HFFc6 (cell line): ENCODE measurements at places on chromosomes 16 and 17. TPM values are rescaled to one million over a fixed set of nuclear protein-coding genes. Genes with fewer than 3 reads are reported as not detected.

ZFP90 gene
- total RNA-seq = 13.5 to 14.6 TPM (median 13.9 TPM) in 3 replicates

HBQ1 gene
- not detected in 3 replicates for total RNA-seq

- H3K27ac ChIP-seq = peak overlapping the region; percentile 52; the same call in 1 of the 2 replicates
- no peaks in the 10 kb centered on the region for H3K36me3 ChIP-seq
- H3K27me3 ChIP-seq = peaks cover 9% of the 10 kb centered on the region
- peaks cover 17% of the 10 kb centered on the region for H3K4me1 ChIP-seq
These were observed 572 bp downstream of the KSR1 start for GRCh38 chr17:27456681-27457359.

- H3K27ac ChIP-seq = no peak overlapping the region
- H3K4me3 ChIP-seq = no peak overlapping the region
- no peaks in the 10 kb centered on the region for H3K36me3 ChIP-seq
- DNase-seq = no peak
These were observed 273.8 kb downstream of the NPIPA8 start for GRCh38 chr16:18062713-18063112.

OR3A3 gene
- total RNA-seq = not detected in 2 replicates

DNA sequence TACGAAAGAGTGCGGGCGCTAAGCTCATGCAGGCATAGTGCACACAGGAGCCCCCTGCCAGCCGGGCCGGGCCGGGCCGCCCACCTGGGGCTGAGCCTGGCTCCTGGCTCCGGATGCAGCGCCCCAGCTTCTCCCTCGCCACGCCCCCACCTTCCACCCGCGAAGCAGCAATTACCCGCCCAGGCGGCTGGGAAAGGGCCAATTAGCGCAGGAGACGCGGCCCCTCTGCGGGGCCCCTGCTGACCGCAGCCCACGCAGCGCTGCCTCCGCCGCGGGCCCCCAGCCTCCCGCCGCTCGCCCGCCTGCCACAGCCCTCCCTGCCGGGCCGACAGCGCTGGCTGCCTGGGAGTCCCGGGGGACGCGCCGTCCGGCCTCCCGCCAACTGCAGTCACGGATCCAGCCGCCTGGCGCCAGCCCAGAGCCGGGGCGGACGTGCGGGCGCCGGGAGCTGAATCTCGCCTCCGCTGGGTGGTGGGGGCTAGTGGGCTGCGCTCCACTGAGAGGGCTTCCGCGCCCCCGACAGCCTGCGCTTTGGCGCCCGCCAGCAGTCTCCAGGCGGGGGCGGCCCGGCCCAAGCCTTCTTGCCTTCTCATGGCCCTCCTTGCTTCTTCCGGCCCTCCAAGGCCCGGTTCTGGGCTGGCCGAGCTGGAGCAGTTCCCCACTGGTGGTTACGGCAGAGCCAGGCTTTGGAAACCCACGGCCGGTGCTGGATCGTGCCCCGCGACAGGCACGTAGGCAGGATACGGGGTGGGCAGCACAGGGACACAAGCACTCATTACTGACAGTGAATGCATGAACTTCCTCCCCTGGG lies 14.9 kb upstream of the CBFB start:
- H3K27me3 ChIP-seq = peaks cover 5% of the 10 kb centered on the region
- DNase-seq = peak; percentile 17
- no peaks in the 10 kb centered on the region for H3K36me3 ChIP-seq
- peak overlapping the region; percentile 59 for H3K4me3 ChIP-seq

DNA sequence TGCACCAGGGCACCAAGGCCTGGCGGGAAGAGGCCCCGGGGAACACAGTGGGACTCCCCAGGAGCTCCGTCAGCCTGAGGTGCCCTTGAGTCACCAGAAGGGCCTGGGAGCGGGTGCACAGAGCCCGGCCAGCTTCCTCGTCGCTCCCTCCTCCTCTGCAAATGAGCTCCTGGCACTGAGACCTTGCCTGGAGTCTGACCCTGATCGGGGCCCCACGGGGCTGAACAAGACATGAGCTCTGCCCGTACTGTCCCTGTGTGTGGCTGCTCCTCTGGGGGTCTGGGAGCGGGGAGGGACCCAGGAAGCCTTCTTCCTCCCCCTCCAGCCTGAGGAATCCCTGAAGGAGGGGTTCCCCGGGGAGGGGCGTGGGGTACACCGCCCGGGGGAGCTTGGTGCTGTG lies 36.4 kb upstream of the SSTR5 start:
- no peaks in the 10 kb centered on the region for H3K4me1 ChIP-seq
- no peak overlapping the region for H3K27ac ChIP-seq
- no peaks in the 10 kb centered on the region for H3K36me3 ChIP-seq
- H3K27me3 ChIP-seq = peaks cover 8% of the 10 kb centered on the region
- no peak overlapping the region for H3K4me3 ChIP-seq
- no peak for DNase-seq

DNA sequence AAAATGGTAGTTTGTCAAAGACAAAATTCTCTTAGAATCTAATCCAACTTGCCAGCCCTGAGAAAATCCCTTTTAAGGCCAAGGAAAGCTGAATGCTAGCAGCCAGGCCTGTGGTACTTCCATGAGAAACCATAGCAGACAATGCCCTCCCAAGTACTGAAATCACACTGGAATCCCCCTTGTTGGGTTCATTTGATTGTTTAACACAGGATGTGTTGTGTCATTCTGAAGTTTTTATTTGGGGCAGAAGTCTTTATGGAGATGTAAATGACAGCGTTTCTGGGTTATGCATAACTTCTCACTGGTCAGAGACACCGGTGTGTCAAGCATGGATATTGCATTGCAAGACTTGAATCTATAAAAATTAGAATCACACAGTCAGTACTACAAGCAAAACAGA lies 6.0 kb upstream of the ARL2BP start:
- H3K4me3 ChIP-seq = no peak overlapping the region
- no peak for DNase-seq
- H3K36me3 ChIP-seq = peaks cover 29% of the 10 kb centered on the region
- no peak overlapping the region for H3K27ac ChIP-seq
- H3K4me1 ChIP-seq = peaks cover 15% of the 10 kb centered on the region

GRCh38 chr16:49051576-49051975 lies 230.1 kb downstream of the CBLN1 start:
- no peak for DNase-seq
- H3K4me3 ChIP-seq = no peak overlapping the region
- no peaks in the 10 kb centered on the region for H3K4me1 ChIP-seq
- H3K36me3 ChIP-seq = no peaks in the 10 kb centered on the region; the same call in 1 of the 2 replicates
- no peak overlapping the region for H3K27ac ChIP-seq

DNA sequence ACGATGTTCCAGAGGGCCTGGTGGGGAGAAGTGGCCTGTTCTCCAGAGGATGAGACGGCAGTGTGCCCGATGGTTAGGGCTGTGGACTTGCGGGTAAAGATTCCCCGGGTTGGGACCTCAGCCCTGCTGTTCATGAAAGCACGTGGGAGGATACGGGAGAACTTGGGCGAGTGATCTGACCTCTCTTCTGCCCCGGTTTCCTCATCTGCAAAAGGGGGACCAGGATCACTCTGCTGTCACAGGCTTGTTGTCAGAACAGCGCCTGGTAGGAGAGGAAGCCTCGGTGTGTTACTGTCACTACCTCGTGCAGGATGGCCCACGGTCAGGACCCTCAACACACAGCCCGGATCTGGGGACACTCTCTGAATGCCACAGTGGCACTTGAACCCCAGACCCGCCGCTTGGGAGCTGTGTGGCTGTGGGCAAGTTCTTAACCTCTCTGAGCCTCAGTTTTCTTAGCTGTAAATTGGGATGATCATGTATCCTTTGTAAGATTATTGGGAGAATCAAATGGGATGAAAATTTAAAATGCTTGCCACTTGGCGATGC lies 85.6 kb upstream of the CDC42EP4 start:
- DNase-seq = no peak
- no peak overlapping the region for H3K4me3 ChIP-seq
- H3K27me3 ChIP-seq = peaks cover 24% of the 10 kb centered on the region
- no peak overlapping the region for H3K27ac ChIP-seq
- no peaks in the 10 kb centered on the region for H3K4me1 ChIP-seq

DNA sequence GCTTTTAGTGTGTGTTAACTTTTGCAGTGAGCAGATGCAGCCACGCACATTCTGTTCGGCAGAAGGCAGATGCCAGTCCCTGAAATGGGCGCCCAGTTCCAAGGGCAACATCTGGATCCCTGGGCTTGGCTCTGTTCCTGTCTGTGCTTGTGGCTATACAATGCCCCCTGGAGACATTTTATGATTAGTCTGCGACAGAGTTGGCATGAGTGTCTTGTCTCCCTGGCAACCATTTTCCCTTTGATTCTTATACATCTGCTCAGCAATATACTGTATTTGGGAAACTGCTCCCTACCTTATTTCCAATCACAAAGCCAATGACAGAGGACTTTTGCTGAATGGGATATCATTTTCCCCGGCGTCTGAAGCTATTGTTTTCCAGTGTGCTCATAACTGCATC lies 1629.5 kb upstream of the GOT2 start:
- H3K27me3 ChIP-seq = no peaks in the 10 kb centered on the region
- H3K4me1 ChIP-seq = no peaks in the 10 kb centered on the region
- H3K27ac ChIP-seq = no peak overlapping the region

- H3K4me1 ChIP-seq = peaks cover 9% of the 10 kb centered on the region
- H3K4me3 ChIP-seq = no peak overlapping the region; the same call in 1 of the 2 replicates
- no peak for DNase-seq
- H3K27me3 ChIP-seq = no peaks in the 10 kb centered on the region; the same call in 1 of the 2 replicates
- no peaks in the 10 kb centered on the region for H3K36me3 ChIP-seq
These were observed 609.4 kb upstream of the SOX9 start for GRCh38 chr17:71511266-71511995.

- H3K36me3 ChIP-seq = no peaks in the 10 kb centered on the region
- no peak overlapping the region for H3K27ac ChIP-seq
- no peak for DNase-seq
- no peak overlapping the region for H3K4me3 ChIP-seq
- peaks cover 17% of the 10 kb centered on the region for H3K4me1 ChIP-seq
These were observed 45.1 kb downstream of the FZD2 start for GRCh38 chr17:44602390-44602789.

CASKIN1 gene
- total RNA-seq = 0.05 to 1.6 TPM (median 0.09 TPM) in 3 replicates

DNA sequence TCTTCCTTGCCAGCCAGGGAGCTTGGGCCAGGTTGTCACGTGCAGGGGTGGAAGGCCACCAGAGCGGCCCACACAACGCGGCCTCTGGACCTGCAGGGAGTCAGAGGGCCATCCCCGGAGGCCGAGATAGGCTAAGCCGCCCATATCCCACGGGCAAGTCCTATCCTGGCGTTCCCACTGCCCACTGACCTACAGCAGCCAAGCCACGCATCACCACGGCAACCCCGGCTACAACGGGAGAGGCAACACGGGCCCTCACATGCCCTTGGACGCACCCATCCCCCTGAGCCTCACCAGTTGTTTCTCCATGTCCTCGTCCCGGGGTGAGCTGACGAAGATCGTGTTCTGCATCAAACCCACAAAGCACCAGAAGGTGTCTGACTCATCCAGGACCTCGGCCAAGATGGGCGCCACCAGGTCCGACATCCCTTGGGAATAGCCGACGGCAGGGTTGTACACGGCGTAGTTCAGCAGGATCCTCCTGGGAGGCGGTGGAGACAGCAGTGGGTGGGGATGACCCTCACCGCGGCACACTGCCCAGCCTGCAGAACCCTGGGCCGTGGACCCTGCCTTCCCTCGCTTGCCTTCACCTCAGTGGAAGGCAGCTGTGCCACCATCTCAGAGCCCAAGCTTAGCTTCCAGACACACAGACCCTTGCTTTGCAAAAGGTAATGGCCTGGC lies 88.2 kb downstream of the TBC1D16 start:
- H3K27me3 ChIP-seq = no peaks in the 10 kb centered on the region; the same call in 1 of the 2 replicates
- H3K4me1 ChIP-seq = no peaks in the 10 kb centered on the region
- H3K27ac ChIP-seq = no peak overlapping the region
- peaks cover 14% of the 10 kb centered on the region for H3K36me3 ChIP-seq
- H3K4me3 ChIP-seq = no peak overlapping the region

- peaks cover 6% of the 10 kb centered on the region for H3K27me3 ChIP-seq
- no peak overlapping the region for H3K27ac ChIP-seq
- peaks cover 10% of the 10 kb centered on the region; the same call in 1 of the 2 replicates for H3K4me1 ChIP-seq
- DNase-seq = no peak
- no peaks in the 10 kb centered on the region for H3K36me3 ChIP-seq
These were observed 48.5 kb downstream of the RBFOX3 start for GRCh38 chr17:79562192-79562930.

- DNase-seq = no peak
- H3K36me3 ChIP-seq = no peaks in the 10 kb centered on the region
- H3K4me1 ChIP-seq = peaks cover 30% of the 10 kb centered on the region
These were observed 70.2 kb downstream of the GRIN2A start for GRCh38 chr16:10112021-10112420.

GRCh38 chr16:68798398-68798797 lies 44.9 kb upstream of the TANGO6 start:
- peaks cover 6% of the 10 kb centered on the region; the same call in 1 of the 2 replicates for H3K36me3 ChIP-seq
- no peak for DNase-seq
- H3K27ac ChIP-seq = no peak overlapping the region
- peaks cover 42% of the 10 kb centered on the region for H3K4me1 ChIP-seq
- no peak overlapping the region for H3K4me3 ChIP-seq

DNA sequence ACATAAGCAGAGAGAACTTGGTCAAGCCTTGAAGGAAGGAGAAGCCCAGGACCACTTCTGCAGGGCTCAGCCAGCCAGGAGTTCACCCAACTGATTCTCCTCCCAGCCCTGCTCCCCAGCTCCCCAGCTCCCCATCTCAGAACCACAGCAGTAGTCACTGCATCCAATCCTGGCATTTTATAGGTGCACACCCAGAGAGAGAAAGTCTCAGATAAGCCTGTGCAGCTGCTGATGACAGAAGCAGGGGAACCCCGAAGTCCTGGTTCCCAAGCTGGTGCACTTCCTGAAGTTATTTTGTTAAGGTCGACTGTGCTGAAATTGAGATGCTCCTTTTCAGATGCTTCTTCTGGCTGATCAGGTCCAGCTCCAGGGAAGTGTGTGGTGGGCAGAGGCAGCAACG lies 6.6 kb downstream of the RNF112 start:
- DNase-seq = no peak
- peaks cover 25% of the 10 kb centered on the region for H3K4me1 ChIP-seq
- peak overlapping the region; percentile 69 for H3K27ac ChIP-seq
- H3K4me3 ChIP-seq = no peak overlapping the region
- no peaks in the 10 kb centered on the region; the same call in 1 of the 2 replicates for H3K27me3 ChIP-seq

DNA sequence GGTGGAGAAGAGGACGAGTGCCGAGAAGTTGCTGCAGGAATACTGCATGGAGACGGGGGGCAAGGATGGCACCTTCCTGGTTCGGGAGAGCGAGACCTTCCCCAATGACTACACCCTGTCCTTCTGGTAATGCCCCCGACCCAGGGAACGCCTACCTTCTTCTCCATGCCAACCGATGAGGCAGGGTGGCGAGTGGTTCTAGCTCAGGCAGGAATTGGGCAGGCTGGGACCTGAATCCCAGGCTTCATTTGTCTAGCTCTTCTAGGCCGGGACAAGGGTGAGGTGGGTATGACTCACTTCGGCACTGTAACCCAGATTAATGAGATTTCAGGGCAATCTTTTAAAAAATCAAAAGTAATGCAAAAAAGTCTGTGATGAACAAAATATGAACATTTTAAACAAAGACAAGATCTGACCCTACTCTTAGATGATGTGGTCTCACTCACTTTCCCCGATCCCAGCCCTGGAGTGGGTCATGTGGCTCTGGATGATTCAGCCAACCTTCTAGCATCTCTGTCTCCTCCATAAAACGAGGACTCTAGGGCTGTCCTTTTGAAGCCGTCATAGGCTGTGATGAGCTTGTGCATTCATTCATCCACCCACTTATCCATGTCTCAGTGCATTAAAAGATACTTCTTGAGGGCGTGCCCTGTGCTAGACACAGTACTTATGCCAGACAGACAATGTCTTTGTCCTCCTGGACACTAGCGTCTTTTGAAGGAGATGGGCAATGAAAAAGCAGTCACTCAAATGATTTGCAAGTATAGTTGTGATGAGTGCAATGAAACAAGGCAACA lies 102.6 kb downstream of the SDR42E1 start:
- H3K27me3 ChIP-seq = peaks cover 2% of the 10 kb centered on the region
- H3K27ac ChIP-seq = no peak overlapping the region
- H3K4me1 ChIP-seq = no peaks in the 10 kb centered on the region
- no peaks in the 10 kb centered on the region for H3K36me3 ChIP-seq
